B cell (primary cell): ENCODE measurements at places on chromosomes 11 and 22. TPM values are rescaled to one million over a fixed set of nuclear protein-coding genes. Genes with fewer than 3 reads are reported as not detected.

The KCNK4 gene
- total RNA-seq, result 0.32 and 0.39 TPM in 2 replicates

DNA sequence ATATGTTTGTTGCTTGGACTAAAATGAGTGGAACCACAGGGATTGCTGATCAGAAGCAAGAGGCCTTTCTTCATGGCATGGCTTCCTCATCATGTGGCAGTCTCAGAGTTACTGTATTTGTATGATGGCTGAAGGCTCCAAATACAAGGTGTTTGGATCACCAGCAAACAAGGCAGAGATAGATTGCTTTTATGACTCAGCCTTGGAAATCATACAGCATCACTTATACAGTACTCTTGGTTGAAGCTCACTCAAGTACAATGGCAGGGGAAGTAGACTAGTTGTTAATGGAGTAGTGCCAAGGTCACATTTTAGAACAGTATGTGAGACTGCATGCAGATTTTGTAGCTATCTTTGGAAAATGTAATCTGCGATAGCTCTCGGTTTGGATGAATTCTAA, 16.6 kb downstream of the CAPRIN1 start:
- peaks cover 34% of the 10 kb centered on the region for H3K36me3 ChIP-seq
- H3K4me3 ChIP-seq, result no peak overlapping the region
- no peaks in the 10 kb centered on the region for H3K27me3 ChIP-seq
- peaks cover 17% of the 10 kb centered on the region for H3K4me1 ChIP-seq
- no peak for DNase-seq

The FOLR3 gene
- total RNA-seq, result not detected in 2 replicates

- H3K4me3 ChIP-seq, result no peak overlapping the region
- no peaks in the 10 kb centered on the region for H3K36me3 ChIP-seq
- DNase-seq, result no peak
- H3K27me3 ChIP-seq, result no peaks in the 10 kb centered on the region
- no peak overlapping the region for H3K27ac ChIP-seq
These were observed 61.3 kb upstream of the ANO1 start for GRCh38 chr11:70016666-70017367.

- H3K4me1 ChIP-seq, result peaks cover 11% of the 10 kb centered on the region
- no peak overlapping the region for H3K4me3 ChIP-seq
- H3K27ac ChIP-seq, result no peak overlapping the region
- DNase-seq, result no peak
- H3K36me3 ChIP-seq, result peaks cover 66% of the 10 kb centered on the region
- no peaks in the 10 kb centered on the region for H3K27me3 ChIP-seq
These were observed 14.2 kb downstream of the TMEM121B start for GRCh38 chr22:17106785-17107546.

DNA sequence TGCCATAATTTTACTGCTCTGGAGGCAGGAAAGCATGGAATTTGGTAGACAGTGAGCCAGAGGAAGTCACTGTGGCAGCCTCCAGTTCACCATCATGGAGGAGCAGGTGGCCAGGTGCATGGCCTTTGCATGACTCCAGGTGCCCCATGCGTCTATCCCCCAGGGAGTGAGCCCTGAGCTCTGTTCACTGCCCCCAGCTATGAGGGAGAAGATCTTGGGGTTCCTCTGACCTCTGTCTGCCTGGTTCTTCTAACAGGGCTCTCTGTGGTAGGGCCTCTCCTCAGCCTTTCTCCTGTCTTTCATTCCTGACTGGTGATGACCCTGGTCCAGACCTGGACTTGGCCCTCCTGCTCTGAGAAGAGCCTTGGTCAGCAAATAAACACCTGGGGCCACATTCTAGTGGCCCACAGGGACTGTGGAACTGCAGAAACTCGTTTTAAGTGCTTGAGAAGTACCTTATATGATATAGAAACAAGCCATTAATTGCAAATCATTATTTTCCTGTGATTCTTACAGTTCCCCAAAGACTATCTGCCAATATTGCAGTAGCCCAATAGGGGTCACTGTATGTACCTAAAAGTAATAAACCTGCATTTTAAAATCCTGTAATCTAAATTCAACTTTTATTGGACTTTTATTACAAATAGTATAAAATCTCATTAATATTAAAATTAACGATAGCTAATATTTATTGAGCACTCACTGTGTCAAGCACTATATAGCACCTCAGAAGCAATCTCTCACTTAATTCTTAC, 120.0 kb upstream of the SYT13 start:
- H3K27ac ChIP-seq, result no peak overlapping the region
- H3K4me1 ChIP-seq, result no peaks in the 10 kb centered on the region
- DNase-seq, result no peak

DNA sequence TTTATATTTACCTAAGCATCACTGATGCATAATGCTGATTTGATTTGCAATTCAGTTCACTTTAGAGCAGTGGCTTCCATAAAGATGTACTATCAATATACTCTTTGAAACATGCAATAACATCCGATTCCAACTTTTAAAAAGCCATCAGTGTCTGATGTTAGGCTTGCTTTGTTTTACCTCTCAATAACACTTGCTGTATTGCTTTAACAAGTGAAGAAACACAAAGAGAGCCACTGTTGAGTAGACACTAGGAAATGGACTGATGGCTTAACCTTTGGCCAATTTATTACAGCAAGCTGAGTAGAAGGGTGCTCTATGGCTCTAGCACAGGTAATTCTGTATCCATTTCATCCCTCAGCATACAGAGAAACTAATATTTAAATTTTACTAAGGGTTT, 122.1 kb downstream of the FCHSD2 start:
- peak overlapping the region; percentile 64 for H3K27ac ChIP-seq
- H3K27me3 ChIP-seq, result no peaks in the 10 kb centered on the region
- peaks cover 15% of the 10 kb centered on the region for H3K4me1 ChIP-seq
- H3K4me3 ChIP-seq, result no peak overlapping the region

The OR56A1 gene
- not detected in 2 replicates for total RNA-seq

GRCh38 chr11:4544891-4545290, at the start of gene OR52M1:
OR52M1 (plus strand) TSS chr11:4545191; CDS start chr11:4545191, 0 bp downstream.
- H3K4me1 ChIP-seq, result no peaks in the 10 kb centered on the region
- no peak within 1 kb of the TSS for H3K4me3 ChIP-seq
- H3K27ac ChIP-seq, result no peak within 1 kb of the TSS

GRCh38 chr22:36340621-36341020, 47.1 kb downstream of the MYH9 start:
- no peak for DNase-seq
- H3K27me3 ChIP-seq, result no peaks in the 10 kb centered on the region
- H3K4me3 ChIP-seq, result no peak overlapping the region

- no peaks in the 10 kb centered on the region for H3K4me1 ChIP-seq
- DNase-seq, result no peak
- H3K36me3 ChIP-seq, result no peaks in the 10 kb centered on the region
- H3K27me3 ChIP-seq, result no peaks in the 10 kb centered on the region
- H3K27ac ChIP-seq, result no peak overlapping the region
- no peak overlapping the region for H3K4me3 ChIP-seq
These were observed 168.8 kb downstream of the RCN1 start for GRCh38 chr11:32259641-32260081.

DNA sequence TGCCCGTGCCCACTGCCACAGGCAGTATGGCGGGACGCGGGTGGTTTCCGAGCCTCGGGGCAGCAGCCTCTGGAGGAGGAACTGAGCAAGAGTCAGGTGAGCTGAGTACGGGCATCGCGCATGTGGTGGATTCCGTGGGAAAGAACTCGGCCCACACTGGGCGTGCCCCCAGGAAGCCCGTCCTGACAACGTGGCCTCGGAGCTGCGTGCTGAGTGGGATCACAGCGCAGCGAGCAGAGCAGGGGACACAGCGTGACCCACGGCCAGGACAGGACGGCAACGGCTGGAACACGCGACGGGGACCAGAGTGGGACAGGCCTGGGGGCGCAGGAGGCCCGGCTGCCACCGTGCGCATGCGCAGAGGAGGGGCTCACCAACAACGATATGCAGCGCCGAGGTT, 36.8 kb downstream of the CERK start:
- DNase-seq, result no peak
- H3K36me3 ChIP-seq, result peaks cover 71% of the 10 kb centered on the region
- no peak overlapping the region for H3K4me3 ChIP-seq
- H3K4me1 ChIP-seq, result no peaks in the 10 kb centered on the region
- no peaks in the 10 kb centered on the region for H3K27me3 ChIP-seq
- no peak overlapping the region for H3K27ac ChIP-seq

DNA sequence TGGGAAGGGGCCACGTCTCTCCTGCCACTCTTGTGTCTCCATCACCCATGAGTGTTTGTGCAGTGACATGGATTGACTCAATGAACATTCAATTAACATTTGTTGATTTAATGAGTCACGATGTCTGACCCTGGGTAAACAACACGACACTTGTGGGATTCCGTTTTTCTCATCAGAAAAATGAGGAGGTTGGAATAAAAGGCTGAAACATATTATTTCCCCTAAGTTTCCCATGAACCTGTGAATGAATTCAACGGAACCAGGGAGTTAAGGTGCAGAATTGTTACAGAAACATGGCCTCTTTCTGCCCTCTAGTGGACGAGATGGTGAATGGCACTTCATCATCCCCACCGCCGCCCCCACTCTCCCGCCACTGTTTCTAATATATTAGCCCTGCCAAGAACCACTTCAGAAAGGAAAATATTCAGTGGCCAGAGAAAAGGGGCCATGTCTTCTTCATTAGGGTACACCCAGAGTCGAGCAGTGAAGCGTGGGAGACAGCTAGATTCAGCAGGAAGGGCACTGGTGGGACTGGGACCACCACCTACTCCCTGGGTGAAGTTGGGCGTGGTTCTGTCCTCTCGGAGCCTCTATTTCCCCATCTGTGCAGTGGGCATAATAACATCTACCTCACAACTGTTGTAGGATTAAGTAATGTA, 46.3 kb upstream of the SYT13 start:
- peak; percentile 62 for DNase-seq
- no peak overlapping the region for H3K27ac ChIP-seq

DNA sequence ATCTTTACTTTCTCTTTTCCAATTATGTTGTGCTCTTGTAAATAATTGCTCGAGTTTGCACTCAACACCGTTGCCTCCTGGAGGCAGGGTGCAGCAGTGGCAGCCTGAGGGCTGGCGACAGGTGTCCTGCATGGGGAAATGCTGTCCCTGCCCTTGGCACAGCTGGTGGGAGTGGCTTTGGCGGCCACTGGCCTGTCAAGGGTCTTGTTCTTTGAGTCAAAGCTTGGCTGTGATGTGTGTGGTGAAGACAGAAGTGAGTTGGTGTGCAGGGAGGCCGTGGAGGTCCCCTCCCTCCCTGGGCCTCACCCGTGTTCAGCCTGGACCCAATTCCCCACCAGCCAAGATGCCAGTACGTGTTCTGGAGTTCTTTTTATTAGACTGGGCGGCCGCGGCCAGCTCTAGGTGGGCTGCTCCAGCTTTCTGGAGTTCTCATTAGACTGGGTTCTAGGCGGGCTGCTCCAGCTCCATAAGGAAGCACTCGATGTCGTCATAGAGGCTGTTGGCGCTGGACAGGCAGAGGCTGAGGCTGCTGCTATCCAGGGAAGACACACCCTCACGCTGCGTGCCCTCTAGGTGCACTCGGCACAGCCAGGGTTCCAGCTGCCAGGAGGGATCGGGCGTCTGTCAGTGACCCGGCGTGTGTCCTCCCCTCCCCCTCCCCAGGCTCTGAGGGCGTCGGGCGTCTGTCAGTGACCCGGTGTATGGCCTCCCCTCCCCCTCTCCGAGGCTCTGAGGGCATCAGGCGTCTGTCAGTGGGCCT, 3.4 kb downstream of the IRF7 start:
- H3K27me3 ChIP-seq, result no peaks in the 10 kb centered on the region
- no peaks in the 10 kb centered on the region for H3K36me3 ChIP-seq
- peaks cover 18% of the 10 kb centered on the region for H3K4me1 ChIP-seq
- no peak overlapping the region for H3K27ac ChIP-seq
- no peak for DNase-seq

DNA sequence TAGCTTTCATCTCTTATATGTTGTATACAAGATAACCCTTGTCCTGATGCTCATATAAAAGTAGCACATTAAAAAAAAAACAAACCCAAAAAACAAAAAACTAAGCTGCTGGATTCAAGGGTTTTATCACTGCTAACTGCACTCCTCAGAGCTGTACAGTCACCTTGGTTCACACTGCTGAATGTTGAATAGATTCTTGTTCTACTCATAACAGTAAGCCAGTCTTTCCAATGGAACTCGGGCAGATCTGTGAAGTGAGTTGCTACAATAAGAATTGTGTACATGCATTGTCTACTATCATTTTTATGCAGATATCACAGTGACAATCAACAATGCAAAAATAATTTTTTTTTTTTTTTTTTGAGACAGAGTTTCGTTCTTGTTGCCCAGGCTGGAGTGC, 4.7 kb downstream of the HARBI1 start:
- no peak overlapping the region for H3K4me3 ChIP-seq
- no peak overlapping the region for H3K27ac ChIP-seq
- peaks cover 5% of the 10 kb centered on the region for H3K4me1 ChIP-seq
- no peak for DNase-seq
- no peaks in the 10 kb centered on the region for H3K27me3 ChIP-seq
- H3K36me3 ChIP-seq, result peaks cover 1% of the 10 kb centered on the region

GRCh38 chr11:105870516-105871113, 151.4 kb downstream of the MSANTD4 start:
- H3K36me3 ChIP-seq, result no peaks in the 10 kb centered on the region
- DNase-seq, result no peak
- H3K27ac ChIP-seq, result no peak overlapping the region
- no peak overlapping the region for H3K4me3 ChIP-seq

The LMF2 gene
- 128 and 132 TPM in 2 replicates for total RNA-seq

The CACNA1I gene
- total RNA-seq, result 0.17 and 0.25 TPM in 2 replicates

- H3K36me3 ChIP-seq, result no peaks in the 10 kb centered on the region
- no peak for DNase-seq
- no peak overlapping the region for H3K4me3 ChIP-seq
- no peak overlapping the region for H3K27ac ChIP-seq
- no peaks in the 10 kb centered on the region for H3K27me3 ChIP-seq
- H3K4me1 ChIP-seq, result no peaks in the 10 kb centered on the region
These were observed 77.0 kb upstream of the FGF3 start for GRCh38 chr11:69896250-69896649.

- peaks cover 18% of the 10 kb centered on the region for H3K27me3 ChIP-seq
- no peaks in the 10 kb centered on the region for H3K4me1 ChIP-seq
- H3K27ac ChIP-seq, result no peak overlapping the region
- H3K4me3 ChIP-seq, result no peak overlapping the region
These were observed 6.3 kb downstream of the DEPDC7 start for GRCh38 chr11:33021937-33022336.

The SLC25A22 gene
- total RNA-seq, result 25.7 and 28.2 TPM in 2 replicates

GRCh38 chr11:110665689-110666465, 46.4 kb downstream of the ARHGAP20 start:
- DNase-seq, result no peak
- no peaks in the 10 kb centered on the region for H3K36me3 ChIP-seq
- H3K4me3 ChIP-seq, result no peak overlapping the region
- no peaks in the 10 kb centered on the region for H3K4me1 ChIP-seq
- no peaks in the 10 kb centered on the region for H3K27me3 ChIP-seq

The FAM180B gene
- 0.20 TPM in 1 of 2 replicates, not detected in the other for total RNA-seq
